KBM-7 (cell line): ENCODE measurements at places on chromosomes 11 and 22.
A peak's percentile ranks its signal among the peaks of the same experiment; 100 is the strongest.

GRCh38 chr22:48772286-48772907 lies 1055.3 kb downstream of the BRD1 start:
- DNase-seq: no peak

DNA sequence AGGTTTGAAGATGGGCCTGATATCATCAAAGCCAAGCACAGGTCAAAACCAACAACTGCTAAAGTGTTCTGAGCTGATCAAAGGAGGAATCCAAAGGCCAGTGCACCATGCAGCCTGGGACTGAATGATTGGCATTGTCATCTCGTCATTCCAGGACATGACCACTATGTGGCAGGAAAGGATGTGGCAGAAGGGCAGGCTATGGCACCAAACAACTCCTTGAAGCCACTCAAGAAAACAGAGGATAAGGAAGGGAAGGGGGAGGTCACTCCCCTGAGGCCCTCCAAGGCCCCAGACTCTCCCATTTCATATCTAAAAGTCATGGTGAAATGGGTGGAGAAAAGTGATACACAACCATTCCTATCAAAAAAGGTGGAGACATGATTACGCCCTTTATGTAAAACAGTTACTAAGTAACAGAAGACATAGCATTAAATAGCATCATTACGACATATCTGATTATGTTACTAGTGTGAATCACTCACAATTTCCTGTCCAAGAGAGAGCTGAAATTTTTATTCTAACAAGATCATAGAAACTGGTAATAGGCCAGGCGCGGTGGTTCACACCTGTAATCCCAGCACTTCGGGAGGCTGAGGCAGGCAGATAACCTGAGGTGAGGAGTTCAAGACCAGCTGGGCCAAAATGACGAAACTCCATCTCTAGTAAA lies 49.3 kb downstream of the AHNAK start:
- peak; percentile 55 for DNase-seq

DNA sequence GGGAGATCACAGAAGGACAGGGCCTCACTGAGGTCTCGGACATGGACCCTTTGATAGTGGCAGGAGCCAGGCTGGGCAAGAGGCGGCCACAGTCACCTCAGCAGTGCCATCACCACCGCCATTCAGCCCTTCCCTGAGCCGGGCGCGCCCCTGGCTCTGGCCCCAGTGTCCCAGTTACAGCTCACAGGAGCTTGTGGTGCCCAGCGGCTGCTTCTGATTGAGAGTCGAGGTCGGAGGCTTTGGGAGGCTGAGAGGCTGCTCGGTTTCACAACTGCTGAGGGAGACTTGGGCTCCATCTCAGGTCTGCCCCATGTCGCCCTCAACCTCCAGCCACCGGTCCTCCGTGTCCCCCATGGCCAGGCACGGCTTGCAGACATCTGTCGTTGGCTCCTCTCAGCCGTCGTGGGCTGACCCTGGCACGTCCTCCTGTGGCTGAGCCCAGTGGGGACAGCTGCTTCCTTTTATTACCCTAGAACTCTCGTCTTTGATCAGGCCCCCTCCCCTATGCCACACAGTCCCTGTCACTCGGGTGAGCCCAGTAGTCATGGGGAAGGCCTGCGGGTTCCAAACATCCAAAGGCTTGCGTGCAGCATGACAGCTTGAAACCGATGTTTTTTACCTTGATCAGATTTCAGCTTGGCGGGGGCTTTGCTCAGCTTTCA lies 28.4 kb upstream of the PPP6R3 start:
- no peak for DNase-seq

GRCh38 chr11:32187111-32187510 lies 96.2 kb downstream of the RCN1 start:
- no peak for DNase-seq

DNA sequence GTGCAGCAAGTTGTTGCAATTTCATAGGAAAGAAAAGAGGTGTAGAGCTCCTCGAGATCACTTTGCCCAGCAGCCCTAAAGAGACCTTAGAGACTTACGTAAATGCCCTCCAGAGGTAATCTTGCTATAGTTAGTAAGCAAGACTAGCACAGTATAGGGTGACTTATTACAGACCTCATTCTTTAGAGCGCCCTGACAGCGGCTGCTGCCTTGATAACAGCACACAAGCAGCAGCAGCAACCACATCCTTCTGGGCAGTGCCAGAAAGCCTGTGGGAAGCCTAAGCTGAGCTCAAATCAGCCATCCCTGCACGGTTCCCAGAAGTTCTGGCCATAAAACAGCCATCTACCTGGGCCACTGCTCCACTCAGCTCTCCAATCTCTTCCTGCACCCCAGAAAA lies 22.6 kb upstream of the OR56B1 start:
- no peak for DNase-seq
